ENCODE measurements at places on chromosomes 2 and 18. TPM values are rescaled to one million over a fixed set of nuclear protein-coding genes. Genes with fewer than 3 reads are reported as not detected.

Gene LYPD6
- total RNA-seq = 8.9 TPM

Gene PID1
- total RNA-seq = 3.3 TPM

Gene RBFA
- total RNA-seq = 29.5 TPM

Gene SALL3
- 54.5 TPM for total RNA-seq

DNA sequence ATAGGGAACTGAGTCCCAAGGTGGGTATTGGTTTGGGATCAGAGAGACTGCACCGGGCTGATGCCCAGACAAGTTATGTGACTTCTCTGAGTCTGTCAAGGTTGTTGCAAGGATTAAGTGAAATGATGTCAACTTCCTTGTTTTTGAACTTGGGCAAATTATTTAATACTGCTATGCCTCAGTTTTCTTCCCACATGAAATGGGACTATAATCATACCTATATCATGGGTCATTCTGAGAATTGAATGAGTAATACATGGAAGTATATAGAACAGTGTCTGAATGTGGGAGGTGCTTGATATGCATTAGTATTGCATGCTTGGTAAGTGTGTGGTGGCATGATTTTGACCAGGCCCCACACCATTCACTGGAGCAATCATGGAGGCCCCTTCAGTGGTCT is 99.0 kb downstream of the PRKCE start:
- DNase-seq = no peak

DNA sequence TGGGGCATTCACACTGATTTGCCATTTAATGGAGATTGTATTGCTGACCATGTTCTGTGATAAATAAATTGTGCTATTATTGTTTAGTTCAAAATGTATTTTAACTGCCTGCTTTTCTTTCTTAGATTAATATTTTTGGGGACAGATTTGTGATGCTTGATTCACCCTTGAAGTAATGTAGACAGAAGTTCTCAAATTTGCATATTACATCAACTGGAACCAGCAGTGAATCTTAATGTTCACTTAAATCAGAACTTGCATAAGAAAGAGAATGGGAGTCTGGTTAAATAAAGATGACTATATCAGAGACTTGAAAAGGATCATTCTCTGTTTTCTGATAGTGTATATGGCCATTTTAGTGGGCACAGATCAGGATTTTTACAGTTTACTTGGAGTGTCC is 1.8 kb downstream of the DNAJC10 start:
- no peak for DNase-seq

GRCh38 chr2:9769171-9770005 is 73.9 kb upstream of the TAF1B start:
- DNase-seq = no peak

DNA sequence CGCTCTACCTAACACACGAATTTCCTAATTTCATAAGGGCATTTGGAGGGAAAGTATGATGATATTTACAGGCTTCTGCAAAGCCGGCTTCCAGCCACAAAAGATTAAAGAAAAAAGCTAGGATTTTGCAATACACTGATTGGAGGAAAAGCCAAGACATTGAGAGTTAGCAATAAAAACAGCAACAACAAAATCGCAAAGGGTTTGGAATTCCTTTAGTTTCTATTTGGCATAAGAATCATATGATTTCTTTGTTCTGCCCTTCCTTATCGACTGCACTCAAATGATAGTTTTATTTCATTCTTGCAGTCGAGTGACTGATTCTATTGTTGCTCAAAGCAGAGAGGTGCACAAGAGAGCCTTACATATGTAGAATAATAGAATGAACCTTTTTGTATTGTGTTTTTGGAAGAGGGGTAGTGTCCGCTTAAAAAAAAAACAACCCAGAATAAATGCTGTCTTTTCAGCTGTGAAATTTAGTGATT is 3.9 kb upstream of the ZNF532 start:
- DNase-seq = no peak

- no peak for DNase-seq
Observed at GRCh38 chr2:61042807-61043206, 22.9 kb upstream of the SANBR start.

Data from H1 (cell line).